Retinal pigment epithelial cell (primary cell): ENCODE measurements at places on chromosomes 16 and 17.

- DNase-seq, result no peak
These were observed 70.5 kb upstream of the DHX40 start for GRCh38 chr17:59494757-59495368.

GRCh38 chr17:11122908-11123307, 118.1 kb upstream of the SHISA6 start:
- DNase-seq, result no peak

- no peak for DNase-seq
These were observed 90.1 kb upstream of the CDC42EP4 start for GRCh38 chr17:73401911-73402310.

DNA sequence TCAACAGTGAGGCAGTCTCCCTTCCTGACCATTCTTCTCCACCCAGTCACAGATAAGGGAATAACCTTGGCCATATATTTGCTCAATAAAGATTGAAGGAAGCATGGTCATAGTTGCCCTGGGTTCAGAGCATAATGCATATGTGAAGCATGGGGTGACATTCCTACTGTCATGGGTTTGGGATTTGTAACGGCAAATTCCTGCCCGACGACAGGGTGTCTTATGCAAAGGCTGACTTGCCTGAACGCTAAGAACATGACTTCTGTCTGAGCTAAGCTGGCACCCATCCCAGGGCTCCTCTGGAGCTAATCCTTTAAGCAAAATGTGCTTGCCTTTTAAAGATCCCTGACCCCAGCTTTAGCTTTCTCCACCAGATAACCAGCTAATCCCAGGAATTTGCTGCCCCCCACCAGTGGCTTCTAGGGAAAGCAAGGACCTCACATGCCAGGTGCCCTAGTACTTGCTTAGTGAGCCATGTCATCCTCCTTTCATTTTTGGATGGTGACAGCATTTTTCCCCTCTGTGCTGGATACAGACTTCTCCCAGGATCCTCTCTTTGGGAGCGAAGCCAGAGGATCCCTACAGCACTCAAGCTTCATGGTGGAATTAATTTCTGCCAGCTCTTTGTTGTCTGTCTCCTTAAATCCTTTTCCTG, 11.7 kb downstream of the SLC7A6OS start:
- DNase-seq, result peak; percentile 100

GRCh38 chr16:30027588-30028437, 3.3 kb downstream of the TLCD3B start:
- DNase-seq, result no peak
